ENCODE measurements at places on chromosomes 4 and X.

GRCh38 chr4:86927843-86928395 is 6.9 kb upstream of the AFF1 start:
- peak; percentile 8 for DNase-seq

DNA sequence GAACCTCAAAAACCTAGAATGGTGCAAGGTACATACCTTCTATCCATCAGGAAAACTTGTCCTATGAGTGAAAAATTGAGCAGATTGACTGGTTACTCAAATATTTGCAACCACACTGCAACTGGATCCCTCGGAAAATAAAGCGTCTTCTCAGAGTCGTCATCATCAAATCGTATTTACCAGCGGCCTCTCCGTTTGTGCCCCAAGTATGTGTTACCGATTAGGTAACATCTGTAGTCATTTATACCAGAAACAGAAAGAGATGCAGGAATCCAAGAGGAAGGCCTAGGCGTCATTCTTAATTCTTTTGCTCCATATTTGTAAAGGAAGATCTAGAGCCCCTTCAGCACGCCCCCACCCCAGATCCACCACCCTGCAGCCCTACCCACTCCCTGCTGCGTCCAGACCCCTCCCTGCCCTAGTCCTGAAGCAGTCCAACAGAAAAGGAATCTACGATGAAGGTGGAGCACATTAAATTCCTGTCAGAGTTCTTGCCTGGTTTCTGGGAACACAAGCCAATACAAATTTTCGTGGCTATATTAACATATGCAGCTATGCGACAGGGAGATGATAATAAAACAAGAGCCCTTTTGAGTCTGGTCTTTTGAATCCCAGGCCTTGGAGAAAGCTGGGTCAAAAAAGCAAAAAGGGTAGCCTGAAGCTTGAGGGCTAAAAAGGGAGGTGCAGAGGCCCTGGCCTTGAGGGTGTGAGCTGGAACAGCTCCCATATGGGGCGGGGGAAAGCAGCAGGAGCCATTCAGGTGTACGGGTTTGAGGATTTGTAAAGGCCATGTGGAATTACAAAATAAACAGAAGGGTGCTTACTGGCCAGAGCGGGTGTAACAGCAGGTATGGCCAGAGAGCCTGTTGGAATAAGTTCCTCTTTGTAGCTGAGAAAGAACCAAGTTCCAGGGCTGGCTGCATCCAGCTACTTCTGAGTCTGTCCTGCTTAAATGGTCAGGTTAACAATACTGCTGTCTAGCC is 77.0 kb downstream of the ZNF827 start:
- DNase-seq = no peak

DNA sequence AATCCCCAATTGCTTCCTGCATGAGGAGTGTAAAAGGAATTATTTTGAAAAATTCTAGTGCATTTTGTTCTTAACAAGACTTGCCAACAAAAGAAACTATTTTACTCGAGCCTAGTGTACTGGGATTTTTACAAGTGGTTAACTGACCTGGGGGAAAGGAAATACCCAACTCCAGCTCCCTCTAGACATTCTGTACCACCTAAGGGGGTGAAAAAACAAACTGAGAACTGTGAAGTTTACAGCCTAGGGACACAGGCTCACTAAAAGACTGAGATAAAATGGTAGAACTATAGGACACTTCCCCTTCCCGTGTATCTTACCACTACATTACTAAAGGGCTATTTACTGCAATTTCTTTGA is 2.6 kb upstream of the ADH5 start:
- DNase-seq = no peak

- DNase-seq = no peak
Measured at GRCh38 chr4:122912810-122913575, 9.4 kb downstream of the NUDT6 start.

DNA sequence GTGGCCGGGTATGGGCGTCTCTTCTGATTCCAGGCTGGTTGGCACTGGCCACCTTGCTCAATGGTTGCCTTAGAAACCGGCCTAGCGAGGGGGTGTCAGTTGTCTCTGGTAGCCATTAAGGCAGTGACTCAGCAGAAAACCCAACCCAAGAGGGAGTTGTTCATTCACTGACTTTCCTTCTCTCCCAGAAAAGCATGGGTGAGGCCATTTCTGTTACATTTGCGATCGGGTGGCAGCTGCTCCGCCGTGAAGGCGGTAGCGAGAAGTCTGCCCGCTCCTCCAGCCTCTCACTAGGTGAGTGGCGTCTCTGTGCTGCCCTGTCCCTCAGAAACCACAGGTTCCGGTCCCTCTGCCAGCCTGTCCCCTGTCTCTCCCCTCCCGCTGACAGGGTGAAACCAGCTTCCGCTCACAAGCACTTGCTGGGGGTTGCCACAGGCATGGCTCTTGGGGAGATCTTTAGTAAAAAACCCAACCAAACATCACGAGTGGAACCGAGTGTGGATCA is 17.4 kb downstream of the IRAK1 start:
- peak; percentile 52 for DNase-seq

- no peak for DNase-seq
Measured at GRCh38 chr4:104630272-104630671, 135.6 kb upstream of the CXXC4 start.

- DNase-seq = peak; percentile 7
Measured at GRCh38 chr4:153916273-153916755, 127.4 kb upstream of the SFRP2 start.

DNA sequence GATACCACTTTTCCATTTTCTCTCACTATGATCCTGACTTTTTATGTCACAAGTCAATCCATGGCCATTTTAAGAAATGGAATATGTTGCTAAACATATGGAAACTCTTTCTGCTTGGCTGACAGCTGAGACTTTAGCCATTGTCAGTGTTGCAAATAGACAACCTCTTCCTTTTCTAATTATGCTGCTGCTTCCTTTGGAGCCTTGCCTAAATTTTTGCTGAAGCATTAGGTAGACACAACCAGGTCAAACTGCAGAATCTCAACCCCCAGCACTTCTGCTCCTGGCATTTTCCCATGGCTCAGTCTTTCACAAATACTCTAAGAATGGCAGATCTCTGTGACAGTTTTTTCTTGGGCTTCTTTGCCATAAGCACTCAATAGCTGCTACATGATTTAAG is 543.3 kb downstream of the GRID2 start:
- no peak for DNase-seq

DNA sequence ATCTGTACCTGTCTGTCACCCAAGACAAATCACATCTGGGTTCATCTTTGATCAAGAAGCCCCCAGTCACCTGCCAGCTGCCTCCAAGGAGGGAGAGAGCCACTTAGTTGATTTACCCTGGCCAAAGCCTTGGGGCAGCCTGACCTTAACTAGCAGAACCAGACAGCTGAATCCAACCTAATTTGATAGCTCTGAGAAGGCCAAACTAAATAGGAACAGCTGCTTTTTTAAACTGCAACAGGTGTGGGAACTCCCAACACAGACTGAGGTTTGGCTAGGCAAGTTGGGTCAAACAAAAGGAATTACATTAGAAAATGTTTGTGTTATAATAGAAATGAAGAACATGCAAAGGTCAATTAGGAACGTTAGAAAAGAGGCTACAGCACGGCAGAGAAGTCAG is 375.7 kb downstream of the NLGN4X start:
- DNase-seq = no peak

- DNase-seq = no peak
Measured at GRCh38 chrX:149487292-149487691, 17.8 kb downstream of the IDS start.

- no peak for DNase-seq
Measured at GRCh38 chr4:182306792-182307507, 63.7 kb downstream of the TENM3 start.

DNA sequence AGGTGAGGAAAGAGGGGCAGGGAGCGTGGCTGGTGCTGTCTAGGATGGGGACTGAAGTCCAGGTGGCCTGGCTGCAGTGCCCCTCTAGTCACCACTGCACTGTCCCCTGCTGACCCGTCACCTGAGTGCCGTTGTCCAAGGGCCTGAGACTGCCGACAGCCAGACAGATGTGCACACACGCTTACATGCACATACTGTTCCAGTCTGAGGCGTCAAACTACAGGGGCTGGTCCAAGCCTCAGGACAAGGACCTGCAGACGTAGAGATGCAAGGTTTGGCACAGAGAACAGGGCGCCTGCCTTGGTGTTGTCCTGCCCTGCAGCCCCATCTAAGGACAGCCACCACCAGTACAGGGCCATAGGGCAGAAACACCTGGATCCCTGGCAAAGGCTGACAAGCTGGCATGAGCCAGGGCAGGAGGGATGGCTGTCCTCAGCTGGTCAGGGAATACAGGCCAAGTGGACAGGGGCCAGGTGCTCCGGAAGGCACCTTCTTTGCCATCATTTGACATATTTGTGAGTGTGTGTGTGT is 1.7 kb downstream of the SLC2A9 start:
- no peak for DNase-seq

DNA sequence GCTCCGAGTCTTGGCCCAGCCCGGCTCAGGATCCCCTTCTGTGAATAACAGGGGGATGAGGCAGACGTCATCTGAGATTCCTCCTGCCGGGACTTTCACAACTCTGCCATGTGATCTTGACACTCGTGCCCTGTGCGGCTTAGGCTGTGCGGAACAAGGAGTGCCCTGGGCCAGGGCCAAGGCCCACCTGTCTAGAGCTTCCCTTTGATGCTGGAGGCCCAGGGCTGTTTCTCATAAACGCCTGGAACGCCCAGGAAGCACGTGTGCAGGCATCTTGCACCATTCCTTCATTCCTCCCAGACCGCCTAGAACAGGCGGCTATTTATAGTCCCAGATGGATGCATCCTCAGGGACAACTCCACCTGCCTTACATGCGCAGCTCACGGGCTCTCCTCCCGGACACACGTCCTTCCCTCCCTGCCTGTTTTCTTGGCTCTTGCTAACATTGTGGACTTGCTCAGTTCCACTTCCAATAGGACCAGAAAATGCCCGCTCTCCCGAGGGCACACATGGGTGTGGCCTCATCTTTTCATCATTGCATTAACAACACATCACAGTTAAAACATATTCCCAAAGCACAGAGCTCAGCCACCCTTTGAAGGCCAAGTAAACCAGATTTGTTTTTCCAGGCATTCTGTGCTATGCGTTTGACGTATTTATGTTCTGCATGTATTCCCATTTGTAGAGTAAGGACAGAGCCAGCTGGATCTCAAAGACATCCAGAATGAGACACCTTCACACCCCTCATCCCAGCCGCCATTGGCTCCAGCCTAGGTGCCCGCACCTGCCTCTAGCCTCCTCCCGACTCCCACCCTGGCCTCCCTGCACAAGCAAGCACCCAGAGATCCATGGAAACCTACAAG is 57.2 kb downstream of the ABLIM2 start:
- DNase-seq = no peak

DNA sequence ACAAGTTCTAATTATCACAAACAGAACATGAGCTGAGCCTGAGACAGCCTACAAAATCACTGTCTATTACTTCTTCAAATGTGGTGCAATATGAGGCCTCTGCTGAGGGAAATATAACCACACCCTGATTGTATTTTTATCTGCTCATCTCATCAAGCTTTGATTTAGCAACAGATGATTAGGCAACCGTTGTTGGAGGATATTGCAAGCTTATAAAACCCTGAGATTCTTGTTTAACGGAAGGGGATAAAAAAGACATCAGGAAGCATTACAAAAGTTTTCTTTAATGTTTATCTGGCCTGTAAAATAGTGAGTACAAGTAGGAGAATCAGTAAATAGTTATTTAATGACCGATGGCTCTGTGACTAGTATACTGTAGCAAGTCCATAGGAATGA is 108.5 kb downstream of the ZNF330 start:
- no peak for DNase-seq

DNA sequence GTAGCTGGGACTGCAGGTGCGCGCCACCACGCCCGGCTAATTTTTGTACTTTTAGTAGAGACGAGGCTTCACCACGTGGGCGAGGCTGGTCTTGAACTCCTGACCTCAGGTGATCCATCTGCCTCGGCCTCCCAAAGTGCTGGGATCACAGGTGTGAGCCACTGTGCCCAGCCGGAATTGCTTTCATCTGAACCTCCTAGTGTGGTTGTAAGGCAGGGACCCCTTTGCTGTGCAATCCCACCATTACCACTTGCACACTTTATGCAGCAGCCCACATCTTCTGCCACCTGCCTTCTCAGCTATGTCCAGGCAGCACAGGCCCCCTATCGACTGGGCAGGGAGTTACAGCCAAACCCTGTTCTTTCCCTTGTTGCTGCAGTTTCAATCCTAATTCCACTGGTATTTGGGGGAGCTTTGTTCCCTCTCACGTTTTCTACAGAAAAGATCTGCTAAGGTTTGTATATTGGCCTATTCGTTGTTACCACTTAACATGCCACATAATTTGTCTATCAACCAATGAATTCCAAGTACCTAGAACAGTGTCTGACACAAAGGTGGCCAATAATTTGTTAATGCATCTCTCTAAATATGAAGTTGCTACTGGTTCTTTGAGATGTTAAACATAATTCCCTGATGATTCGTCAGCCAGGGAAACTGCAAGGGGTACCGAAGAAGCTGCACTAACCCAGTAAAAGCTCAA is 6.5 kb downstream of the RPL39 start:
- peak; percentile 54 for DNase-seq

DNA sequence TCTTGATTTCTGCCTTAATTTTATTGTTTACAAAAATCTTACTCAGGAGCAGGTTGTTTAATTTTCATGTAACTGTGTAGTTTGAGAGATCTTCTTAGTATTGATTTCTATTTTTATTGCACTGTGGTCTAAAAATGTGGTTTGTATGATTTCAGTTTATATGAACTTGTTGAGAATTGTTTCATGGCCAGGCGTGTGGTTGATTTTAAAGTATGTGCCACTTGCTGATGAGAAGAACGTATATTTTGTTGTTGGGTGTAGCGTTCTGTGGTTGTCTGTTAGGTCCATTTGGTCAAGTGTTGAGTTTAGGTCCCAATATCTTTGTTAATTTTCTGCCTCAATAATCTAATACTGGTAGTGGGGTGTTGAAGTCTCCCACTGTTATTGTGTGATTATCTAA is 996.8 kb downstream of the PCDH19 start:
- no peak for DNase-seq

- no peak for DNase-seq
Measured at GRCh38 chr4:183770906-183771305, 111.8 kb downstream of the TRAPPC11 start.

- DNase-seq = no peak
Measured at GRCh38 chr4:113675731-113676697, 85.5 kb downstream of the CAMK2D start.

GRCh38 chr4:154511981-154512380 is 20.4 kb upstream of the DCHS2 start:
- DNase-seq = no peak

GRCh38 chrX:151206871-151207270 is 30.5 kb downstream of the GPR50 start:
- DNase-seq = no peak

- DNase-seq = no peak
Measured at GRCh38 chrX:39144956-39145355, 343.7 kb downstream of the MID1IP1 start.

GRCh38 chrX:17007134-17007768 is 60.8 kb downstream of the REPS2 start:
- DNase-seq = no peak

- no peak for DNase-seq
Measured at GRCh38 chr4:149795256-149795655, 20.4 kb downstream of the IQCM start.

DNA sequence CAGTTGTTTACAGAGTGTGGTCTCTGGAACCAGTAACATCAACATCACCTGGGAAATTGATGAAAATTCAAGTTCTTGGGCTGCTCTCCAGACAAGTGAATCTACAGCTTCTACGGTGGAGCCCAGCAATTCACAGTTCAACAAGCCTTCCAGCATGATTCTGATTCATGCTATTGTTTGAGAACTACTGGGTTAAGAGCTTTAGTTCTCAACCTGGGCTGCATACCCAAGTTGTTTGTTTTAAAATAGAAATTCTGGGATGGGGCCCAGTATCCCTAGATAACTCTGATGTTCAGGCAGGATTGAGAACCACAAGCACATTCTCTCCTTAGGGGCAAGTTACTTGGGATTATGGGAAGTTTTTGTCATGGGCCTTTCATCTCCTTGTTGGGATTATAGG is 37.9 kb upstream of the PGK1 start:
- no peak for DNase-seq

Data from activated naive CD4-positive, alpha-beta T cell treated with Interleukin-2 at 50 U/mL for 16 hours (primary cell).